Activated T-cell treated with anti-CD3 and anti-CD28 coated beads, Interleukin-2, amount 50 U/mL, for 72 hours (primary cell): ENCODE measurements at places on chromosomes 7 and 10. TPM values are rescaled to one million over a fixed set of nuclear protein-coding genes. Genes with fewer than 3 reads are reported as not detected.

Gene TAC1
- 3.0 TPM for total RNA-seq

Gene NXPH1
- total RNA-seq: not detected

Gene ITIH5
- total RNA-seq: not detected

Gene HOXA5
- total RNA-seq: not detected

Gene WDR86
- 1.0 TPM for total RNA-seq

Gene H2BK1
- total RNA-seq: 3.4 TPM

Gene PLEKHA1
- total RNA-seq: 8.7 TPM

Gene FAM25G
- not detected for total RNA-seq

Gene PTPRE
- 23.7 TPM for total RNA-seq

Gene EMX2
- not detected for total RNA-seq

Gene UFSP1
- total RNA-seq: 0.83 TPM

Gene ERVW-1
- not detected for total RNA-seq

Gene OR13A1
- not detected for total RNA-seq

Gene ATRNL1
- total RNA-seq: 0.23 TPM

Gene SMKR1
- total RNA-seq: 4.0 TPM

Gene NAT16
- not detected for total RNA-seq

Gene PRLHR
- not detected for total RNA-seq

Gene LRRD1
- not detected for total RNA-seq

Gene CADPS2
- total RNA-seq: not detected
